Activated naive CD4-positive, alpha-beta T cell treated with Interleukin-2 at 50 U/mL for 16 hours (primary cell): ENCODE measurements at places on chromosomes 11 and 22.

GRCh38 chr11:3840870-3841425 is at the start of gene RHOG:
RHOG (minus strand) TSS chr11:3840959; CDS start chr11:3828138, 12,821 bp downstream.
- no peak for DNase-seq

GRCh38 chr11:115964091-115964490 is 459.9 kb upstream of the CADM1 start:
- DNase-seq: no peak

- peak; percentile 36 for DNase-seq
These were observed 33.8 kb downstream of the ZNF202 start for GRCh38 chr11:123707606-123708205.

DNA sequence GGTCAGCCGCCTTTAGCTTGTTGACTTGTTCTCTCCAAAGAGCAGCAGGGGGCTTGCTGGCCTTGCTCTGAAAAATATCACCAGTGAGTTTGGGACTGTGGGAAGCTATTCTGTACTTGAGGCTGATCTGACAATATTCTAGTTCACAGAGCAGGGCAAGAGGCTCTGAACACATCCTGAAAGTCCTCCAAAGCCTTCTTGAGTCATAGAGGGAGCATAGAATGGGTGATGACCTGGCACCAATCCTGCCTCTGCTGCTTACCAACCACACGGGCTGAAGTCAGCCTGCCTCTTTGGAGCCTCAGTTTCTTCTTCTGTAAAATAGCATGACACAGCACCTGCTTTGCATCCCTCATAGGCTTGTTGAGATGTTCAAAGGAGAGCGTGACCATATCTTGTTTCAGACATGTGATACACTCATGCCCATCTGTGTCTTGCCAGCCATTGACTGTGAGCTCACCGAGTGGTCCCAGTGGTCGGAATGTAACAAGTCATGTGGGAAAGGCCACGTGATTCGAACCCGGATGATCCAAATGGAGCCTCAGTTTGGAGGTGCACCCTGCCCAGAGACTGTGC is 96.6 kb downstream of the RRAS2 start:
- DNase-seq: no peak

DNA sequence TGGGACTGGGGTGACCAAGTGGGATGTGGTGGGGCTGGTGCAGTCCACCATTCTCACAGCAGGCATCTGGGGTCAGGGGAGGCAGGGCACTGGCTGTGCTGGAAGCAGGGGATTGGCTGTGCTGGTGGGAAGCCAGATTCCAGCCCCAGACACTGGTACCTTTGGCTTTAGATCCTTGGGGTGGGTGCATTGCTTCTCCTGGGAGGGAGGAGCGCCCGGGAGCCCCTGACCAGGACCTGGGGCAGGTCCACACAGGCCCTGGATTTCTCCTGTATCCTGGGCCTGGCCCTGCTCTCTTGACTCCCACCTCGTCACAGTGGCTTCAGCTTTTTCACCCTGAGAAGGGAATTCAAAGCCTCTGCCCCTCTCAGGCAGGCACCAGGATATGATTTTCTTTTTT is 38.5 kb downstream of the ST3GAL4 start:
- no peak for DNase-seq

DNA sequence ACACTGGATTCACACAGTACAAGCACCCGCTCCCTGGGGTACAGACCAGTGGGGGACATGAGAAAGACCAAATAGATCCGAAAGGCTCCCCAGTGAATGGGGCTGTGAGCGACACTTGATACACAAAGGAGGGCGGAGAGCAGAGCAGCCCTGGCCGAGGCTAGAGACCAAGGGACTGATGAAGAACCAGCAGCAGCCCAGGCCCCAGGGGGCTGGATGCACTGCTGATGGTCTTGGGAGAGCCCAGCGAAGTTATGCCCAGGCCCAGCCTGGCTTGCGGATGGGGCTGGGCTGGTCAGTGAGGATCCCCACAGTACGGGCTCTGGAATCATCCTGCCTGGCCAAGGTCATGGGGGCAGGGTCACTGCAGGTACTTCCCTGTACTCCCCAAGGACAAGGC is 23.2 kb downstream of the ARHGAP1 start:
- no peak for DNase-seq

- no peak for DNase-seq
These were observed 129.5 kb downstream of the MICAL2 start for GRCh38 chr11:12239804-12240371.

DNA sequence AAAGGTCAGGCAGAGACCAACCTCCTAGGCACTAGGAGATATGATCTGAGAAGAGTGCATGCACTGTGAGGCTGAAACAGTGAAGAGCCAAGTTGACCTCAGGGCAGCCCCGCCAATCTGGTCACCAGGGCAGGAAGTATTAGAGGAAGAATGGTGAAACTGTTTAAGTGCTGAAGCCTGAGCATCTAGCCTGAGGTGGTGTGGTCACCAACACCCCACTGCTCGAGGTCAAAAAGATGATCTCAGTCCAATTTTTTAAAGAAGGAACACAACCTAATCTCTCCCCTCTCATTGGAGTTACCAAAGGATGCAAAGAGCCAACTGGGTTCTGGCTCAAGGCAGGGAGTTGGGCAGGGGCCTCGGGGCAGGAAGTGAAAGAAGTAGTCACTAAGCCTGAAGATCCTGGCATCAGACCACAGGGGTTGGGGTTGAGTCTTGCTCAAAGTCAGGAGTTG is 4.0 kb downstream of the APBB1 start:
- DNase-seq: no peak

DNA sequence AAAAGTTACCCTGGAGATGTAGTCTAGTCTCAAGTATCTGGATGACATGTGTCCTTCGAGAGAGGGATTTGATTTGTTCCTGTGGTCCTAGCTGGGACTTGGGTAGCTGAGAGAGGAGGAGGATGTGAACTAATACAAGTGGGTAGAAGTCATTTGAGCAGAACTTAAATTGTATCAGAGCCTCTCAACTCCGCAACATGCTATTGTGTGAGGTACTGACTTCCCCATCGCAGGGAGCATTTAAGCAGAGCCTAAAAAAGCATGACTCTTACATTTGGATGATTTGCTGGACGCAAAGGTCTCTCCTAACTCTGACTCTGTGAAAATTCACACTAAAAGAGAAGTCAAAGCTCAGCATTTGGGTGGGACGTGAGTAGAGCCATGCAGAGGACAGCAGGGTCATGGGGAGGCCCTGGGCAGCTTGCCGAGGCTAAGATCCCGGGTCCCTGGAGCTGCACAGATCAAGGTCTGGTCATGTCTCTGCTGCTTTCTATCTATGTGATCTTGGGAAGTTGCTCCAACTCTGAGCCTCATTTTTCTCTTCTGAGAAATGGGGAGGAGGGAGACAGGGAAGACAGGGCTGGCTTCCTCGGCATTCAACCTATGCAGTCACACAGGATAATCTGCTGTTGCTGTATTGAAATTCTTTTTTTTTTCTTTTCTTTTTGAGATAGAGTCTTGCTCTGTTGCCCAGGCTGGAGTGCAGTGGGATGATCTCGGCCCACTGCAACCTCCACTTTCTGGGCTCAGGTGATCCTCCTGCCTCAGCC is 44.9 kb downstream of the CD82 start:
- no peak for DNase-seq

DNA sequence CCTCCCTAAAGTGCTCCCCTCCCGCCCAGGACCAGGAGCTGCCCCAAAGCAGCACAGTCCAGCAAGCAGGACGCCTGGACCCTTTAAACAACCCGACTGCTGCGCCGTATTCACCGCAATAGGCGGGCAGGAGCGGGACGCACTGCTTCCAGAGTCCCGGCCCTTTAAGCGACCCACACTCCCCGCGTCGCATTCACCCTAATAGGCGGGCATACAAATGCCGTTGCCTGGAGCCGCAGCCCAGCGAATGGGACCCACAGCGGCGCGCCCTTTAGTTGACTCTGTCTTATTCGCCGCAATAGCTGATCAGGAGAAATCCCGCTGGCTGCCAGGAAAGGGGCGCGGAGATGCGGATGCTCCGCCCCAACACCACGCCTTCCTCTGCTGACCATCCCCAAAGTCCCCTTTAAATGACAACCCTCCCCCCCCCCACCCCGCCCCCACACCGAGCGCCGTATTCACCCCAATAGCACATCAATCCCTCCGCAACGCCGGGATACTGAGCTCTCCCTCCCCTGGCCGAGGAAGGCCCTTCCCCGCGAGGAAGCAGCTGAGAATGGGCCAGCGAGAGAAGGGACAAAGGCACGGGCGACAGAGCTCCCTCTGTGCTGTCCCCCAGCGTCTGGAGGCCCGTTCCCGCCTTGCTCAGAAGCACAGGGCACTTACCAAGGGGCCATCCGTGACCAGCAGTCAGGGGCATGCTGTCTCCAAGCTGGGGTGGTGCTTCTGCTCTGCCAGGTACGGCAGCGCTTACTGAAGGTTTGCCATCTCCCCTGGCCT is 4.7 kb downstream of the OSBPL5 start:
- DNase-seq: peak; percentile 14

DNA sequence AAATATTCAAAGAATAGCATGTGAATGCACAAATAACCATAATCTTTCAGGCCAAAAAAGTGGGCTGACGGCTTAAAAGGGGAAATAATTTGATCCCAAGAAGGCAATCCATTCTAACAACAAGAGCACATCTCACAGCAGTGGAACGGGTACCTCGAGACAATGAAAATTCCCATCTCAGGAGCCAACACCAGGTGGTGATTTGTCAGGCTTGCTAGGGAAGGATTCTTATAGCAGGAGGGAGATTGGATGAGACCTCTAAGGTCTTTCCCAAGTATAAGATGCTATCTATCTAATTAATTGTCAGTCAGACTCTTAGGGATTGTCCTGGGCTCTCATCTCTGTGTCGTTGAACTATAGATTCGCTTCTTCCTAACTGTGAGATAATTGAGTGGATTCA is 284.0 kb downstream of the ETS1 start:
- no peak for DNase-seq

DNA sequence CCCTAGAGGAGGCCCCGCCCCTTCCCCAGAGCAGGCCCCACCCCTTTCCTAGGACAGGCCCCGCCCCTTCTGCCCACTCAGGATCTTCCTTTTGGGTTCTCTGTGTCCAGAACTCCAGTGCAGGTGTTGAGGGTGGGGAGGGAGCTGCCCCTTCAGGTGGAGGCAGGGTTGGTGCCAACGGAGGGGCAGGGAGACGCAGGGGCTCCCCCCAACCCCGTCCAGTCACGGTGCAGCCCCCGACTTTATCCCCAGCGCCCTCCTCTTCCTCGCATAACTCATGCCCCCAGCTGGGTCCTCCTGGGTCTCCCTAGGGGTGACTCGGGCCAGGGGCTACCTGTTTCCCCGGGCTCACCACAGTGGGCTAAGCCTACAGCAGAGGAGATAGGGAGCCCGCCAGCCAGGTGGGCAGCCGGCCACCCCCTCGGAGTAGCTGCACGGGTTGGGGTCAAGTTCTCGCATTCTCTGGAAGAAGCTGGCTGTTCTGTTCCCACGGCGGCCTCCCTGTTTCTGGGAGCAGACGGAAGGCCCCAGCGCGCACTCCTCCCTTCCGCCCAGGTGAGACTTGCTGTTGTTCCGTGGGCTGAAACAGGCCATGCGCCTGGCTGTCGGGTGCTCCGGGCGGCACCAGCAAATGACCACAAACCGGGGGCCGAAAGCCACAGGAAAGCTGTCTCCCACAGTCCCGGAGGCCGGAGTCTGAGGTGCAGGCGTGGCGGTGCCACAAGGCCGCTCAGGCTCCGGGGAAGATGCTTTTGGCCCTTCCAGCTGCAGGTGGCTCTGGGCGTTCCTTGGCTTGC is 38.9 kb downstream of the MUC2 start:
- DNase-seq: no peak

GRCh38 chr11:87366346-87366745 is 328.6 kb downstream of the TMEM135 start:
- no peak for DNase-seq

GRCh38 chr22:18103527-18104269 is 6.9 kb upstream of the TUBA8 start:
- peak; percentile 34 for DNase-seq

DNA sequence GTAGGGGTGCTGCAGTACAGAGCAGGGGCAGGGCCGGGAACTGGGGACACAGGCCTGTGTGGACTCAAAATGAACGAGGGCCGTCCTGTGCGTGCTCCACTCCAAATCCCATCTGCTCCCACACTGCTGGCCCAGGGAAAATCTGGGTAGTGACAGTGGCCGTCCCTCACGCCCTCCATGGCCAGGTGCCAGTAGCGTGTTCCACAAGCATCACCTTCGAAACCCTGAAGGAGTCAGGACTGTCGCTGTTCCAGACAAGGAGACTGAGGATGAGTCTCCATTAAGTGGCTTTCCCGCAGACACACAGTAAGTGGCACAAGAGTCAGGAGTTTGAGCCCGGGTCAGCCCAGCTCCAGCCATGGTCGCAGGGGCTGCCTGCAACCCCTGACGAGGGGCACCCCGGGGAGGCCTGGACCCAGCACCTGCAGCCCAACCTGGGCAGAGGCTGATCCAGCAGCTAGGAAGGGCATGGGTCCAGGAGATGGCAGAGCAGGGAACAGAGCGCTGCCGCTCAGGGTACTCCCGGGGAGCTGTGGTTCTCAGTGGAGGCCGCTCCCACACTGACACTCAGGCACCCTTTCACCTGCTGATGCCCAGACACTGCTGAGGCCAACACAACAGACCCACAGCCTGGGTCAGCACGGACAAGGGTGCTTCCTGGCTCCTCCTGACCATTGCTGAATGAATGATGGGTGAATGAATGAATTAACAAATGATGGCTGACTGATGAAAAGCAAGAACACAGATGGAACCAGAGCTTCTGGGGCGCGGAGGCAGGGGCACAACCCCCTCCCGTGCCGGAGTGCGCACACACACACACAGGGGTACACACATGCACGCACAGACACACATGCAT is 35.3 kb downstream of the IGF2 start:
- no peak for DNase-seq

DNA sequence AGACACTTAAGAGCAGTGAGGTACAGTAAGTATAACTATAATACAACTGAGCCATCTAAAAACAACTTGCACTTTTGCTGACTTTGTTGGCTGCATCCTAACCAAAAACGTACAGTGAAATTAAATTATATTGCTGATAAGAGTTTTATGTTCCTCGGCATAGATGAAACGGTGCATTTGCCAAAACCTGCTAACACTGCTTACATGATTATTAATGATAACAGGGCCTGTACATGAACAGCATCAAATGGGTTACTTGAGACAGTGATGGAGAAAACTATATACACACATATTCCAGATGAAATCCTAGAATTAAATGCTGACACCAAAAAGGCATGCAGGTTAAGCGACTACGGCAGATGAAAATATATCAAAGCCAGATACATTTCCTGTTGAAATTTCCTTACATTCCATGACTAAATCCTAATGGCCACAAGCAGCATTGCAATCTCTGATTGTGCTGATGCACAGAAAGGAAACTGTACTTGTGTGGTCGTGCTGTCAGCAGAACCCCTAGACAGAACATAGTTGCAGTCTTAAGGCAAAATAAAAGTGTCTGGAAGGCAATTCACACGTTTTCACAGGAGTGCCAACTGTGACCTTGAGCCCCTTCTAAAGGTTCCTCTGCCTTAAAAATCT is 143.9 kb downstream of the CADM1 start:
- DNase-seq: no peak
